Right kidney (tissue), 9 donors: ENCODE measurements at places on chromosomes 13 and 19.
A peak's percentile ranks its signal among the peaks of the same experiment; 100 is the strongest.

GRCh38 chr13:111517641-111518010 lies 197.2 kb downstream of the TEX29 start:
- DNase-seq: no peak

DNA sequence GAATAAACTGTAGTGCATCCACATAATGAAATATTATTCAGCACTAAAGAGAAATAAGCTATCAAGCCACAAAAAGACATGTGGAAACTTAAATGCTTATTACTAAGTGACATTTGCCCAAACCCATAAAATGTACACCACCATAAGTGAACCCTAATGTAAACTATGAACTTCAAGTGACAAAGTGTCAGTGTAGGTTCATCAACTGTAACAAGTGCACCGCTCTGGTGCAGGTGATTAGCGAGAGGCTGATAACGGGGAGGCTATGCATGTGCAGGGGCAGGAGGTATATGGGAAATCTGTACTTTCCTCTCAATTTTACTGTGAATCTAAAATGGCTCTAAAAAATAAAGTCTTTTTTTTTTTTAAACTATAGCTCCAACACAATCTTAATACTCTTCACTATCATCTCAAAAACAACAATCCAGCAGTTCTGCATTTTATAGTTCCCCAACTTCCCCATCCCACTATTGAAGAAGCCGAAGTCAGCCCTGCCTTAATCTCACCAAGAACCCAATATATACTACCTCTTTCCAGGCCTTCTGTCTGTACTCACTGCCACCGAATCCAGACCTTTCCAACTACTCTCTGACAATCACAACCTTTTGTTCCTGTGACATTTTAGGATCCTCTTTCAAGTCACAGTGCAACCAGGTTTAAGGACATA lies 22.6 kb downstream of the ELF1 start:
- no peak for DNase-seq

DNA sequence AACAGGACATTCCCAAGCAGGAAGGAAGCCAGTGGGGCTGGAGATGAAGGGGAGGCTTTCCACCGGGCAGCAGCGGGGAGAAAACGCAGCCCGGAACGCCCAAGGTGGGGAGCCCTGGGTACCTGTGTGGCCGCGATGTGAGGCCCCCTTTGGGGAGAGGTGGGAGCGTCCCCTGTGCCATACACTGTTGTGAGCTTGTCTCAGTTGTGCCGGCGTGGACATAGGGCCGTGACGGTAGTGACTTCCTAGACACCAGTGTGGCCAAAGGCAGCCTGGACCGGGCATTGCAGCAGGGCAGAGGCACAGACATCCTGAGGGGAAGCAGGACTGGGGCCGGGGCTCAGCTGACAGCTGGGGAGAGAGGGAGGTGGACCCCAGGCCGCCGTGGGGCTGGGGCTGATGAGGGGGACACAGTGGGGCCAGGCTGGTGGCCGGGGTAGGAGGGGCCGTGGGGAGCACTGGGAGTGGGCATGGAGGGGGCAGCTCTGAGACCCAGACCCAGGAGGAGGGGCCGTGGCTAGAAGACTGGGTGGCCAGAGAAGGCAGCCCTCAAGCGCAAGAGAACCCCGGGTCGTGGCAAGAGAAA lies 38.5 kb upstream of the TFDP1 start:
- no peak for DNase-seq

- DNase-seq: no peak
Observed at GRCh38 chr19:32497391-32497790, 83.6 kb upstream of the PDCD5 start.

GRCh38 chr13:42215578-42216421 lies 56.2 kb upstream of the AKAP11 start:
- peak; percentile 19 for DNase-seq

DNA sequence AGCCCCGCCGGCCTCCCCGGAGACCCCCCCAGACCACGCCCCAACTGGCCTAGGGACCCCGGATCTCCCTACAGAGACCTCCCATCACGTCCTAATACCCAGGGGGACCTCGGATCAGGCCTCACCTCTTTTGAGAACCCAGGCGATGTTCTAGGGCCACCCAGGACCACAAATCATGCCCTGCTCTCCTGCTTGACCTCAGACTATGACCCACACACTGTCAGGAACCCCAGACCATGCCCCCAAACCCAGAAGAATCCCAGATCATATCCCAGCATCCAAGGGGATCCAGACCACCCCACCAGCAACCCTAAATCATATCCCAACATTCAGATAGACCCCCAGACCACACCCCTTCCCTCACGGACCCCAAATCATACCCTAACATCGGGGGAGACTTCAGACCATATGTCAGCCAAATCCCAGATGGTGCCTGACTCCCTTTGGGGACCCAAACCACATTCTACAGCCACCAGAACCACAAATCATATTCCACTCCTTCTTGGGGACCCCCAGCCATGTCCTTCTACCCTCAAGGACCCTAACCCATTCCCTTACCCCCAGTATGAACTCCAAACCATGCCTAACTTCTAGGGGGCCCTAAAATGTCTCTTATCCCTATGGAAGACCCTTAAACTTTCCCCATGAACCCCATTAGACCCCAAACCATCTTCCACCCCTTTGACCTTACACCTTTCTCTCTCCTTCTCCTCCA lies 611 bp upstream of the LRFN1 start:
- no peak for DNase-seq
